Breast epithelium (tissue), 4 donors: ENCODE measurements at places on chromosomes 7 and 10.

DNA sequence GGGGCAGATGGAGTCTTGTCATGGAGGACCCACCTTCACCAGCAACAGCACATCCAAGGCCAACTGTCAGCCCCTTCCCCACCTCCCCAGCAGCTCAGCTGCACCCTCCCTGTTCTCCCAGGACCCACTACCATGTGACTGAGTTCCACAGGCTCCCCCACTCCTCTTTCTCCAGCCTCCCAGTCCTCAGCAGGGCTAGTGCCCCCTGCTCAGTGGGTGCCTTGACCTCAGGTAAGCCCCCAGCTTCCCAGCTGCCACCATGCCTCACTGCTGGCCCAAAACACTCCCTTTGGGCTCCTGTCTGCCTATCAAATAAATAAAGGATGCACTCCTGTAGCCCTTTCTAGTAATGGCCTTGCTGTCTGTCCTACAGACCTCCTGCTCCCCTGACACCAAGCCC is 174.4 kb downstream of the SLIT1 start:
- H3K4me1 ChIP-seq: no peaks in the 10 kb centered on the region
- H3K4me3 ChIP-seq: no peak overlapping the region
- no peak overlapping the region for H3K27ac ChIP-seq
- H3K27me3 ChIP-seq: no peaks in the 10 kb centered on the region
- no peak for DNase-seq
- no peaks in the 10 kb centered on the region for H3K36me3 ChIP-seq

- no peak overlapping the region for H3K27ac ChIP-seq
- H3K4me1 ChIP-seq: no peaks in the 10 kb centered on the region
- no peaks in the 10 kb centered on the region for H3K36me3 ChIP-seq
- H3K4me3 ChIP-seq: no peak overlapping the region
These were observed 10.3 kb downstream of the TYW1 start for GRCh38 chr7:67006965-67007364.

DNA sequence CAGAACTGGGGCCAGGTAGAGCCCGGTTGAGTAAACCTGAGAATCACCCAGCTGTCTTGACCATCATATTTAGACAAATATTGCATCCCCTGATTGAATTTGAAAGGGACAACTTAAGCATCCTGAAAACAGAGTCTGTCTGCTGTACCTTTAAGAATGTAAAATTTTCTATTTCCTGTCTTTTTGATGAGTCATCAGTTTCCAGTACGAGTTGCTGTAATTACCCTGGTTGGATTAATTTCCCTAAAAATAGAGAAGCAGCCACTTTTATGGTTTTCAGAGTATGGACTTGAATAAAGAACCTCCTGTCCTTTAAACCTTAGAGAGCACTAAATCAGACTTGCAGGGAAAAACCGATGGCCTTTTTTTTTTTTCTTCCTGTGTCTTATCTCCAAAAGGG is 164.6 kb upstream of the SH2B2 start:
- no peaks in the 10 kb centered on the region for H3K36me3 ChIP-seq
- no peak for DNase-seq
- no peak overlapping the region for H3K27ac ChIP-seq
- H3K27me3 ChIP-seq: no peaks in the 10 kb centered on the region
- H3K4me1 ChIP-seq: no peaks in the 10 kb centered on the region

DNA sequence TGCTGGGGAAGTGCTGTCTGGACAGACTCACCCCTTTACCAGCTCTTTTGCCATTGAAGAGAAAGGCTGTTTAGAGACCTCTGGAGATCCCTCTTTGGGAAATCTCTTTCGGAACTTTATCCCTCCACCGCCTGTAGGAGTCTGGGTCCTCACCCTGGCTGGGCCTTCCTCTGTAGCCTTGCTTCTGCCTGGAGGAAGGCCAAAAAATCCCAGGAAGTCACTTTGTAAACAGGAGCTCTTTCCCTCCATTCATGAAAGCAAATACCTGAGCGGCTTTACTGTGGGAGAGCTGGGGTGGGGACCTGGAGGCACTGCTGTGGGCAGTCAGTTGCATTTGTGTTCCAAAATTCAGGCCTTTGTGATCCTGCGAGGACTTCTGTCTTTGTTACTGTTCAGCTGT is 126.2 kb downstream of the KLF6 start:
- H3K4me3 ChIP-seq: no peak overlapping the region
- no peak for DNase-seq
- H3K27ac ChIP-seq: no peak overlapping the region
- no peaks in the 10 kb centered on the region for H3K4me1 ChIP-seq

- H3K4me3 ChIP-seq: no peak overlapping the region
- H3K36me3 ChIP-seq: no peaks in the 10 kb centered on the region
- H3K4me1 ChIP-seq: peaks cover 11% of the 10 kb centered on the region
- DNase-seq: no peak
These were observed 90.9 kb upstream of the SMNDC1 start for GRCh38 chr10:110395350-110396283.

DNA sequence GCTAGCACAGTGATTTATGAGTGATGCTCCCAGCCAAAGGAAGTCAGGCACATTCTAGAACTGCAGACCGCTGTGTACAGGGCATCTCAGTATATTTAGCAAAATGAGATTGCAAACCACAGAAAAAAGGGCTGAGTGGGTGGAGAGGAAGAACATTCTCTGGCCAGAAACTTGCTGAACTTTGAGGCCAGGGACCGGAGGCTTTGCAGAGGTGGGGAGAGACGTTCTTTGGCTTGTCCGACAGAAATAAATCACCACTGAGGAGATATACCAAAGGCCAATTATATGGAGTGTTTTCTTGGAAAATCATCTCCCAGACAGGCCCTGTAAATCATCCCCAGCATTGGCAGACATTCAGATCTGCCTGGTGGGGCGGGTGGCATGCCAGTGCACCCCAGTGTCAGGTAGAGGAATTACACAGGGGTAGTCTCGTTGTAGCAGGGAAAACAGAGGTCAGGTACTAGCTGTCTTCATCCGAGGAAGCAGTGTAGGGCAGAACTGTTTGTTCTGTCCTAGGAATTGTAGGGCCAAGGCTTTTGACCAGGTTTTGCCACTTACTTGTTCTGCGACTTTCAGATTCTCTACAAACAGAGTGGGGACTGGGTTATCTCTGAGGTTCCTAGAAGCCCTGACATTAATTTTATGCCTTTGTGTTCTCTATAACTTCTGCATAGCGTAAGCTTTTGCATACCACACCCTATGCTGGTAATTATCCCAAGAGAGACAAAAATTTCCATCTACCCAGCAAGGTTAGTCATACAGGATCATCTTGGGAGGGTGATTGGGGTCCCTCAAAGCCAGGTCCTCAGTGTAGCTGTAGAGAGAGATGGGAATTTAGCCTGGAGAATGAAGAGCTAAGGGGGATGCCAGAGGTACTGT is 655.6 kb downstream of the LRMDA start:
- no peak for DNase-seq
- no peaks in the 10 kb centered on the region for H3K4me1 ChIP-seq
- no peak overlapping the region for H3K4me3 ChIP-seq
- no peaks in the 10 kb centered on the region for H3K36me3 ChIP-seq

- no peaks in the 10 kb centered on the region for H3K4me1 ChIP-seq
- no peaks in the 10 kb centered on the region for H3K36me3 ChIP-seq
- H3K27me3 ChIP-seq: no peaks in the 10 kb centered on the region
- no peak overlapping the region for H3K4me3 ChIP-seq
These were observed 88.7 kb upstream of the KCTD7 start for GRCh38 chr7:66539902-66540375.

DNA sequence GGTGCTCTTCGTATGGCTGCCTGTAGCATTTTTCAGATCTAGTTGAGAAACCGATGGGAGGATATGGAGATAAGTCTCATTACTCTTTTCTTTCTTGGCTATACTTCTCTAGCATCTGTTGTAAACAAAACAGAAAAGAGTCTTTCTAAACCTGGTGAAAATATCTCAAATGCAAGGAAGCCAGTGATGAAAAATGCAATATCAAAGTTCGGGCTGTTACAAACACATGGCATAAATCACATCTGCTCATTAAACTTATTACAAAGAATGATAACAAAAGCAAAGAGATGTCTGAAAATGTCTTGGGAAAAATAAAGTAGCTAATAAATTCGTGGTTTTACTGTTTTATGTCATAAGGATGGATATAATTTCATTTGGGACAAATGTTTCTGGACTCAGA is 71.8 kb upstream of the IGFBP3 start:
- H3K27ac ChIP-seq: no peak overlapping the region
- no peaks in the 10 kb centered on the region for H3K36me3 ChIP-seq
- H3K27me3 ChIP-seq: no peaks in the 10 kb centered on the region
- DNase-seq: no peak
- H3K4me3 ChIP-seq: no peak overlapping the region

DNA sequence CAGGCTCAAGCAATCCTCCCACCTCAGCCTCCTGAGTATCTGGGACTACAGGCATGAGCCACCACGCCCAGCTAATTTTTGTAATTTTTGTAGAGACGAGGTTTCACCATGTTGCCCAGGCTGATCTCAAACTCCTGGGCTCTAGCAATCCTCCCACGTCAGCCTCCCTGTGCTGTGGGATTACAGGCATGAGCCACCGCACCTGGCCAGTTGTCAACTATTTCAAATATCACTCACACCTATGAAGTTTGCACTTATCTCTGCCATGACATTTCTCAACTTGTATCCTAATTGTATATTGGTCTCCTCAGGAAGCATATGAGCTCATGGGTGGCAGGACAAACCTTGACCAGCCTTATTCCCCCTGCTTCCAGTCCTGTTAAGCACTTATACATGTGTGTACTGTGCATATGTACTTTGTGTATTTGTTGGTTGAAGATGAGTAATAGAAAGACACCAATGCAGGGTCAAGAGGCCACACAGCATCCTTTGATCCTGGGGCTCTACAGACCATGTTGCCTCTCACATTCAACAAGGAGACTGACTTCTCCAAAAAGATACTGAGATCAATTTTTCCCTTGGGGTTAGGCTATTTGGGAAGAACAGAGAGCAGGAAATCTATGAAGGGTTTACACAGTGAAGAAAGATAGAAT is 82.2 kb downstream of the SLC16A9 start:
- H3K27ac ChIP-seq: no peak overlapping the region
- no peak overlapping the region for H3K4me3 ChIP-seq
- H3K4me1 ChIP-seq: no peaks in the 10 kb centered on the region
- no peak for DNase-seq
- H3K36me3 ChIP-seq: no peaks in the 10 kb centered on the region

DNA sequence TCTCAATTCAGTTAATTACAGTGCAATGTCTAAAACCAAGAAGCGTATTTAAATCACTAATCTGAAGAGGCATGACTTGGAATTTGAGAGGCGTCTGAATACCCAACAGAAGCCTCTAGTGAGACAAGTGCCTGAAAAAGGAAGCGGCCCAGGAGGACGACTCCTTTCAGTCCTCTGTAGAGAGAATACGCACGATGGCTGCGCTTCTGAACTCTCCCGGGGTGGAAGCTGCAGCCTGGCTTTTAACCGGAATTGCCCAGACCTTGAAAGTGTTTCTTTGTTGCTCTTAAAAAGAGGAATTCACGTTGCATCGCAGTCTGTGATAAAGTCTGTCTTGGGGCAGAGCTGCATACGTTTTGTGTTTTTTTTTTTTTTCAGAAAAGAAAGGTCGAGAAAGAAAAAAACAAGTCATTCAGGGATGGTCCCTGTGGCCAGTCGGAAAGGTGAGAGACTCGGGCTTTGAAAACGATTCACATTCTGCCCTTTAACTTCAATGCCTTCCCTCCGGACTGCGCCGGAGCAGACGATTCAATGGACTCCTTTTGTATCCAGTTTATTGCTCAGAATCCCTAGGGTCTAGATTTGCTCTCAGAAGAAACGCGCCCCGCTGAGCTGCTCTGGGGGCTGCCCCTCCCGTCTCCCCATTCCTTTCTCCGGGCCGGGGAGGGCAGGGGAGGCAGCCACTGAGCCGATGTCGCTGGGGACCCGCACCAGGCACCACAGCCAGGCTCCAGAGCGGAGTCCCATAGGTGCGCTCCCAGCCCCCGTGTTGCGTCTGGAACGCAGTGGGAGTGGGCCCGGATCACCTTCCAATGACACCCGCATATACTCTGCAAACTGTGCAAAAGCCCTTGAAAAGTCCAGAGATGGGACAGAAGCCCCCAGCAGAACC is 994 bp upstream of the PTF1A start:
- H3K36me3 ChIP-seq: no peaks in the 10 kb centered on the region
- DNase-seq: no peak
- no peaks in the 10 kb centered on the region for H3K27me3 ChIP-seq
- H3K4me3 ChIP-seq: no peak overlapping the region

DNA sequence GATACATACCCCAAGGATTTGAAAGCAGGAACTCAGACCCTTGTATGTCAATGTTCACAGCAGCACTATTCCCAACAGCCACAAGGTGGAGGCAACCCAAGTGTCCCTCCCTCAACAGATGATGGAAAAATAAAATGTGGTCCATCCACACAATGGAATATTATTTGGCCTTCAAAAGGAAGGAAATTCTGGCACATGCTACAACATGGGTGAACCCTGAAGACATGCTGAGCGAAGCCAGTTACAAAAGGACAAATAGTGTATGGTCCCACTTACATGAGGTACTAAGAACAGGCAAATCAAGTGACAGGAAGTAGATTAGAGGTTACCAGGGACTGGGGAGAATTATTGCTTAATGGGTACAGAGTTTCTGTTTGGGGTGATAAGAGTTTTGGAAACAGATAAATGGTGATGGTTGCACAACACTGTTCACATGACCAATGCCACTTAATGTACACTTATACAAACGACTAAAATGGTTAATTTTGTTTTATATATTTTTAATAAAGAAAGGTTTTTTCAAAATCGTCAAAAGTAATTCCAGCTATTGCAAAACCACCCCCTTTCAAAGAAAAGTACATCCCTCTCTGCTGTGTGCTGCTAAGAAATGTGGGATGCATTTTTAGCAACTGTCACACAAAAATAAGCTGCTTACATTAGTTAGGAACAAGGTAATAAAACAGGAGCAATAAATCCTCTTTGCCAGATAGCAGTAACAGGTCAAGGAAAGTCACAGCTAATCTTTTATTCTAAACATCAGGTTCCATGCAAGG is 85.7 kb downstream of the GRB10 start:
- no peaks in the 10 kb centered on the region for H3K4me1 ChIP-seq
- H3K27me3 ChIP-seq: no peaks in the 10 kb centered on the region
- no peak overlapping the region for H3K4me3 ChIP-seq
- H3K36me3 ChIP-seq: peaks cover 4% of the 10 kb centered on the region

GRCh38 chr7:39043531-39043930 is 65.8 kb downstream of the POU6F2 start:
- H3K4me1 ChIP-seq: no peaks in the 10 kb centered on the region
- no peak for DNase-seq
- no peak overlapping the region for H3K27ac ChIP-seq
- no peaks in the 10 kb centered on the region for H3K27me3 ChIP-seq
- no peaks in the 10 kb centered on the region for H3K36me3 ChIP-seq
